HT1080 (cell line): ENCODE measurements at places on chromosomes 2 and 18.

- no peak for DNase-seq
Measured at GRCh38 chr2:14930441-14930840, 297.9 kb downstream of the LRATD1 start.

GRCh38 chr2:207465894-207466293 lies 63.9 kb upstream of the CREB1 start:
- no peak for DNase-seq

- DNase-seq = peak; percentile 88
Measured at GRCh38 chr2:28716265-28716865, 35.3 kb upstream of the PPP1CB start.

DNA sequence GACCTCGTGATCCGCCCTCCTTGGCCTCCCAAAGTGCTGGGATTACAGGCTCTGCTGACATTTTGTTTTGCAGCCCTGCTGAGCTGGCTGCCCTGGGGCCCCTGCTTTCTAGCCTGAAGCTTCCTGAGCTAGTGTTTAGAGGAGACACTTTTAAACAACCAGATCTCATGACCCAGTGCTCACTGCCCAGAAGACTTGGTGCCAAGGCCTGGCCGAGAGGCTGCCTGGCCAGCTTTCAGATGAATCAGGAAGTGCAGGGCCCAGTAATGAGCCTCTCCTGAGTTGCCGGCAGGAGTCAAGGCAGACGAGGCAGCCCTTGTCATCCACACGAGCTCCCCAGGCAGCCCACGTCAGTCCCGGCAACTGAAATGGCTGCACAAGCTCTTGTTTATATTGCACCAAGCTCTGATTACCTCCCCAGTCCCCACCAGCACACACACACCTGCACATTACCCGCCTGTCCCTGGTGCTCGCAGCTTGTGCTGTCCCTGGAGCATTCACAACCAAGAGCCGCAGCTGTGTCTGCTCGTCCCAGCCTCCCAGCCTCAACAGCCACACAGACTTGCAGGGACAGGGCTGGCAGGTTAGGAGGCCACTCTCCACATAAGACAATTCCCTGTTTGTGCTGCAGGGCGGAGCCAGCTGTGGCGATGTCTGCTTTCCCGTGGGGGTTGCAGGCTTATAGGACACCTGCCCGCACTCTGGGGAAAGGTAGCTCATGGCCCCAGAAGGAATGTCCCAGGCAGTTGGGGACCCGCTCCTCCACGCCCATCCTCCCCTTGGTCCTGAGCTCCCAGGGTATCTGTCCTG lies 331.2 kb upstream of the MYT1L start:
- DNase-seq = no peak

DNA sequence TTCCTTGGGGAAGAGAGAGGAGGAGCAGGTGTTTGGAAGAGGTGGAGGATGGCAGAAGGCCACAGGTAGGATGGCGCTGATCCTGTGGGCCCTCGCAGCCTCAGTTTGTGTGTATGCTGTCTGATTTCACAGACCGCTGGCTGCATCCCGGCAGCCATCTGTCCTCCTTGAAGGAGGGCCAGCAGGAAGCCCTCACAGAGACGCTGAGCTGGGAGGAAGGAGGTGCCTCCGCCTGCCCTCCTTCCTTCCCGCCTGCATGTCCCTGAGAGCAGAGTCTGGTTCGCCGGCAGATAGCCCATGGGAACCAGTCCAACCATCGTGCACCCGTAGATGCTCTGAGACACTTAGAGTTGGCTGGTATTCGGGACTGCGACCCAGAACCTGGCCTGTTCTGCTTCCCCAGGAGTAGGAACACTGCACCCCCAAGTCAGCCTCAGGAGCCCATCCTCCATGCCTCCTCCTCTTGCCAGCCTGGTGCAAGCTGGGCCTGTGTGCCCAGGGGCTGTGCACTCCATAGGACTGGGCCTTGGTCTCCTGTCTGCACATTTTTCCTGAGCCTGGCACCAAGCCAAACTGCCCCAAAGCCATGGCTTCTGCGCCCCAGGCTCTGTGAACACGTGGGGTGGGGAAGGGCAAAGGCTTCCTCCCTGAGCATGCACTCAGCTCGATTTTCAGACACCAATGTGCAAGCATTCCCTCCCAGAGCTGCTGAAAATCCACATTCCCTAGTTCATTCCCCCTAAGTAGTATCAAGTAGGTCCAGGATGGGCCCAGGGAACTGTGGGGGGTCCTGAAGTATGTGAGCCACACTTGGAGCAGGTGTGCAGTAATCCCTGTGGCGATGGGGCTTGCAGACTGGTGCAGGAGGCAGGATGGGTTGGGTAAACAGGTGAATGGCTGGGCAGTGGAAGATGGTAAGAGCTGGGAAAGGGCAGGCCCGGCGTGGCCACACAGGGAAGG lies 115.6 kb downstream of the SEPTIN10 start:
- no peak for DNase-seq

- no peak for DNase-seq
Measured at GRCh38 chr18:6248017-6248416, 166.7 kb downstream of the L3MBTL4 start.

GRCh38 chr2:28359222-28360057 lies 33.2 kb upstream of the FOSL2 start:
- DNase-seq = peak; percentile 93

DNA sequence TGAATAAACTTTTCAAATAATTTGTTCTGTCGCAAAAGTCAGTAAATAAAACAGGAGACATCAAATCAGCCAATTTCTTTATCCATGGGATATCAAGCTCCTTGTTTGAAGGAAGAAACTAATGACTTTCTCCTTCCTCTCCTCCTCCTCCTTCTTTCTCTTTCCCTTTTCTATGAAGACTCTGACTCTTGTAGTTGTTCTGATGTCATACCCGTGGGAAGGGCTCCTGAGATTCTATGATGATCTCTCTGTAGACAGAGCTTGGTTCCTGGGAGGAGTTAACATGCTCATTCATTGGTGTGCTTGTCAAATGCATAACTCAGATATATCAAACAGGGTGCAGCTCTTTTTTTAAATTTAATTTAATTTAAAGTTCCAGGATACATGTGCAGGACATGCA lies 118.7 kb upstream of the KCTD1 start:
- no peak for DNase-seq

DNA sequence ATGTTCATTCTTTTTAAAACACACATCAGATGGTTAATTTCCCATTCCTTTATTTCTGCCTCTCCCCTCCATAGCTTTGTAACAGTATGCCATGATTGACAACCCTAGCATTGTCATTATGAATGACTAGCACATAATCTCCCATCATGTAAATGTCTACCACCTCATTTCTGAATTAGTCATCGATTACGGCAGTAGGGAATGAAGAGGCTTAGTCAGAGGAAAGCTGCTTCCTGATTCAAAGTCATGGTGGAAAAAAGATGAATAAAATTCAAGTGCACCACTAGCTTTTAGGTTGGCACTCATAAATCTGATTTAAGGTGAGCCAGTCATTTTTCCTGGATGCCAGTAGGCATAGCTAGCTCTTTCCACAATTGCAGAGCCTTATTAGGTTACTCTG lies 19.1 kb upstream of the ACMSD start:
- DNase-seq = peak; percentile 91

DNA sequence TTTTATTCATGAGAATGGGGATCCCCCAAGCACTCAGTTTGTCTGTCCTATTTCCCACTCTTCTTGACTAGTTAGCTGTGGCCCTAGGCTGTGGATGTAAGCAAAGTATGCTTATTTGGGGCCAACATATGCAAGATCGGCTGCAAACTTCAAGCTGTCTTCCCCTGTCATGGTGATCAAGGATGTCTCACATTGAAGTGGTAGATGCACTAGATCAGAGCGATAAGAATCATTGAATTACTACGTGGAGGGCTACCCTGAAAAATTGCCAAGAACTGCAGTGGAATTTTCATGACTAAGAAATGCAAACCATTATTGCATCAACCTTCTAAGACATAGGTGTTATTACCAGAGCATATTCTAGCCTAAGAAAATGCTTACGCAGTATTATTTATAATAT lies 527.4 kb downstream of the RNF144A start:
- no peak for DNase-seq

GRCh38 chr2:96769814-96770213 lies 9.1 kb downstream of the CNNM4 start:
- DNase-seq = no peak

DNA sequence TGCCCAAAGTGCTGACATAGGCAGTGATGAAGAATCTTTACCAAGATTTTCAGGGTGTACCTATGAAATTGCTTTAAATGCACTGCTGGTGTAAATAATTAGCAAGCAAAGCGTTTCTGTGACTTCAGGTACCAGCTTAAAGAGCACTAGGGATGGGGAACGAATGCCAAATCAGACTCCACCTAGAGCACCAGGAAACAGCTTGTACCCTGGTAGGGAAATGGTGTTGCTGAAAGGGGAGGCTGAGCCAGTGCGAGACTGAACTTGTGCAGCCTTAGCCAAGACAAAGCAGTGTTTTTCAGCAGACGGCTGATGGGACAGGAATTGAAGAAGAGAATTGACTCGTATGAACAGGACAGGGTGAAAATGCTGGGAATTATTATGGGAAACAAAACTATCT lies 65.6 kb downstream of the TWSG1 start:
- no peak for DNase-seq

- DNase-seq = no peak
Measured at GRCh38 chr2:45354776-45355175, 256.3 kb downstream of the SRBD1 start.

GRCh38 chr2:190360965-190361364 lies 17.6 kb downstream of the INPP1 start:
- no peak for DNase-seq

DNA sequence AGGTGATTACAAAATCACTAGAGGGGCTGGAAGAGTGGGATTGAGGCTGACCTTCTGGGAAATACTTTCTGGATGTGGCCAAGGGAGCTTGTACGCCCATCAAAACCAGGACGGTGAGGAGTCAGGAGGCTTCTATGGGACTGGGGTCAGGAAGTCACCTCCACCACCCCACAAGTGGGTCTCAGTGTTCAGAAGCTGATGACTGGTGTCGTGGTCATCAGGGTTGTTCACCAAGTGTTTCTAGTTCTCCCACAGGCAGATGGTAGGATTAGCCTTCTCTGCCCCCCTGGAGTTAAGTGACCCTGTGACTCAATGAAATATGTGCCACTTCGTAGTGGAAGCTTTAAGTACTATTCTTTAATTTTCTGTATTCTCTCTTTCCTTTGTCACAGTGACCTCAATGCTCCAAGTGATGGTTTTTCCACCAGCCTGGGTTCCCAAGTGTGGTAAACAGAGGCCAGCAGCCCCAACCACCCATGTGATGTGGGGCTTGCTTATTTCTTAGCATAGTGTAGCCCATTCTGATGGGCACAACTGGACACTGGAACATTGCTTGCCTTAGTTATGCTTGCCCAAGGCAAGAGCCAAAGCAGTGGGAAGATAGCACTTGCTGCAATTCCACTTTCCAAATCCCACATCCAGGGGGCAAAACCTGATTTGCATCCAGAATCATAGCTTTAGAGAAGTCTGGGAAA lies 258.8 kb downstream of the CYP26B1 start:
- peak; percentile 31 for DNase-seq

GRCh38 chr2:25672494-25673299 lies 680 bp downstream of the DTNB start:
- peak; percentile 48 for DNase-seq

GRCh38 chr2:203404996-203405395 lies 76.8 kb downstream of the ABI2 start:
- DNase-seq = no peak

DNA sequence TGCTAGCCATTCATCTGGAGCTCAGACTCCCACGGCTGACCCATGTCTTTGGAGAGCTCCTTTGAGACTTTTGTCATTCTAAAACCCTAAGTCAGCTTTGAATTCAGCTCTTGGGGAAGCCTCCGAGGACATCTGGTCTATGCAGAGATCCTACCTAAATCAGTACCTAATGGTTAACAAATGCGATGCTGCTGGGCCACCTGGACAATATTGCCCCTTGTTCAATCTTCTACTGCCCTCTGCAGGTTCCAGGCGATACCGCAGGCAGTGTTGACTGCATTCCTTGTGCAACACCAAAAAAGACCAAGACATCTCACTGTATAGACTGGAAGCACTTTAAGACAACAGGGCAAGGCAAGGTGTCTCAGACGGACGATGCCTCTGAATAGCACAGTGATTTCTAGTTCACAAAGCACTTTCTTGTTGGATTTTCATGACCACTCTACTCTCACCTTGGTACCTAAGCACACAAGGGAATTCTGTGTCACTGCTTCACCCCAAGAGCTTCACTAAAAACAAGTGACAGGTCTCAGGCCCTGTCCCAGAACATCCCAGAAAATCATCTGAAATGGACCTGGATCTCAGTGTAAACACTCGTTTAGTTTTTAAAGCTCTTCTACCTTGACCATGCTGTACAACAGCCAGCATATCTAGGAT lies 80.9 kb downstream of the XDH start:
- peak; percentile 90 for DNase-seq

- DNase-seq = peak; percentile 62
Measured at GRCh38 chr2:231260442-231261208, 62.2 kb downstream of the ARMC9 start.
